Activated CD8-positive, alpha-beta T cell treated with anti-CD3 and anti-CD28 coated beads, Interleukin-2, amount 10 ng/mL, durations not matched to agents 7 days and 5 days (primary cell): ENCODE measurements at places on chromosomes 5 and 9. TPM values are rescaled to one million over a fixed set of nuclear protein-coding genes. Genes with fewer than 3 reads are reported as not detected.

CACNA1B gene
- not detected for total RNA-seq

GKAP1 gene
- 1.8 TPM for total RNA-seq

ANKRD31 gene
- 0.23 TPM for total RNA-seq

NR6A1 gene
- total RNA-seq: 0.26 TPM

TMC1 gene
- not detected for total RNA-seq

FAM221B gene
- not detected for total RNA-seq

ABLIM3 gene
- not detected for total RNA-seq

RPS23 gene
- total RNA-seq: 1,914 TPM

ZBTB26 gene
- 6.6 TPM for total RNA-seq

PCDHA10 gene
- not detected for total RNA-seq

DNA sequence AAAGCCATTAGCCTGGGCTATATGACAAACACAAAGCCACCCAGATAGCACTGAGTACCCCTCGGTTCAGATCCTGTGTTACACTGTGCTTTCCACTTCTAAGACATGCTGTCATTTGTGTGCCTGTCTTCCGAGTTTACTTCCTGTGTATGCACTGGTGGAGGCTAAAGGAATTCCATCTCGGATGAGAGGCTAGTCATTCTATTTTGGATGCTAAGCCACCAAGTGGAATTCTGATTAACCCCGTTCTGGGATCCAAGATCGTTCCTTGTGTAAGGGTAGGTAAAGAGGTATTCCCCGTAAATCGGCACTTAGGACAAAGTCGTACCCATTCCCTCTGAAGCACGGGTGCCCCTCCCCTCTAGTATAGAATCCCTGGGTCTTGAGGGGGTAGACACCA is 8.7 kb downstream of the PROP1 start:
- no peak overlapping the region for H3K27ac ChIP-seq
- H3K4me3 ChIP-seq: no peak overlapping the region
- H3K4me1 ChIP-seq: peaks cover 8% of the 10 kb centered on the region
- no peak for DNase-seq

GRCh38 chr5:76114179-76114851 is 31.1 kb downstream of the SV2C start:
- H3K4me1 ChIP-seq: peaks cover 2% of the 10 kb centered on the region
- H3K27me3 ChIP-seq: peaks cover 20% of the 10 kb centered on the region
- no peak overlapping the region for H3K4me3 ChIP-seq
- no peak for DNase-seq
- H3K36me3 ChIP-seq: no peaks in the 10 kb centered on the region

- DNase-seq: peak; percentile 46
- peak overlapping the region; percentile 6 for H3K27ac ChIP-seq
- no peak overlapping the region for H3K4me3 ChIP-seq
- H3K27me3 ChIP-seq: no peaks in the 10 kb centered on the region
- peaks cover 12% of the 10 kb centered on the region for H3K4me1 ChIP-seq
Measured at GRCh38 chr9:94250456-94250855, 8.6 kb upstream of the ZNF169 start.

- no peak overlapping the region for H3K4me3 ChIP-seq
- no peak for DNase-seq
- no peak overlapping the region for H3K27ac ChIP-seq
- H3K27me3 ChIP-seq: peaks cover 3% of the 10 kb centered on the region
Measured at GRCh38 chr5:133453831-133454230, 158.5 kb downstream of the FSTL4 start.

DNA sequence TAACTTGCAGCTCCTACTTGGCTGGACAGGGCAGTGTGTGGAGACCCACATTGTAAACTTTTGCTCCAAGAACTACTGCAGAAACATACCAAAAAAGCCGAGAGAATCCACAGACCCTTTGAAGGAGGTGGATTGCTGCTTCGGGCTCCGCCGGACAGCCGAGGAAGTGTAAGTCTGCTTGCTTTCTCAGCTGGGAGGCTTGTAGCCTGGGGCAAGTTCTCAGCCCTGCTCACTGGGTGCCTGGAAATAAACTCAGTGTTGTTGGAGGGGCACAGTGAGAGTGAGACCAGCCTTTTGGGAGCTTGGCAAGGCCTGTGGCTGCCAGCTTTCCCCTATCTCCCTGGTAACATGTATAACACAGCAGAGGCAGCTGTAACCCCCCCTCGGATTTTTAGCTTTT is 215.6 kb downstream of the SYK start:
- DNase-seq: no peak
- H3K36me3 ChIP-seq: peaks cover 8% of the 10 kb centered on the region

DNA sequence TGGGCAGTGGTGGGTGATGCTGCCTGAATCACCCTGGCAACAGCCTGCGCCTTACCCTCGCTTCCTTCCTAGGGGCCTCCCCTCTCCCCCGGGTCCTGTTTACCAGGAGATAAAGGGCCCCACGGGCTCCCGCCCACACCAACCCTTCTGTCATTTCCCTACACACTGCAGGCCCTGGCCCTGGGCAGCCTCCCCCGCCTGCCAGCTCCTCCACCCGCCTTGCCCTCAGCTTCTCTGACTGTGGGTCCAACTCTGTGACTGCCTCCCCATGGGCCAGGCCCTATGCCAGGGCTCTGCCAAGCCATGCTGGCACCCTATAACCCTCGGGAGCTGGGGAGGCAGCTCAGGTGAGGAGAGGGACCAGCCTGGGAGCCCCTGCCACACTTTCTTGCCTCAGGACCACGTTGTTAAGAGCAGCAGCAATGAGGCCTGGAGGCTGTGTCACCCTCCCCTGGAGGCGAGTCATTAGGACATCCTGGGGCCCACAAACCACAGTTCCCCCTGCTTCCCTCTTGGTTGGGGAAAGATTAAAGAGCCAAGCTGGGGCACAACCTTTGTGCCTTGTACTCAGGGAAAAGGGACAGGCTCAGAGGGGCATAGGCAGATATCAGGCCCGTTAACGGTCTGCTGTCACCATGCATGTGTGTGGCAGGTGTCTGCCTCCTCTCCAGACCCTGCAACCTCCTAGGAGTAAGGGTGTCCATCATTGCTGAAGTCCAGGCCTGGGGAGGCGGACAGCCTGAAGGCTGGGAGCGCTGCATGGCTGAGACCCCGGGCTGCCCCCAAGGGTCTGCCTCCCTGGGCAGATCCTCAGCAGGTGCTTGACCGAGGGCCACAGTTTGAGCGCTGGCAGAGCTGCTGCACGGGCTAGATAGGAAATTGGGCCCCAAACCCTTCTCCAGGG is 2.8 kb downstream of the MGAT4B start:
- peak overlapping the region; percentile 87 for H3K27ac ChIP-seq
- peak overlapping the region; percentile 85 for H3K4me3 ChIP-seq
- H3K4me1 ChIP-seq: peaks cover 29% of the 10 kb centered on the region
- no peaks in the 10 kb centered on the region for H3K27me3 ChIP-seq
- DNase-seq: peak; percentile 48

DNA sequence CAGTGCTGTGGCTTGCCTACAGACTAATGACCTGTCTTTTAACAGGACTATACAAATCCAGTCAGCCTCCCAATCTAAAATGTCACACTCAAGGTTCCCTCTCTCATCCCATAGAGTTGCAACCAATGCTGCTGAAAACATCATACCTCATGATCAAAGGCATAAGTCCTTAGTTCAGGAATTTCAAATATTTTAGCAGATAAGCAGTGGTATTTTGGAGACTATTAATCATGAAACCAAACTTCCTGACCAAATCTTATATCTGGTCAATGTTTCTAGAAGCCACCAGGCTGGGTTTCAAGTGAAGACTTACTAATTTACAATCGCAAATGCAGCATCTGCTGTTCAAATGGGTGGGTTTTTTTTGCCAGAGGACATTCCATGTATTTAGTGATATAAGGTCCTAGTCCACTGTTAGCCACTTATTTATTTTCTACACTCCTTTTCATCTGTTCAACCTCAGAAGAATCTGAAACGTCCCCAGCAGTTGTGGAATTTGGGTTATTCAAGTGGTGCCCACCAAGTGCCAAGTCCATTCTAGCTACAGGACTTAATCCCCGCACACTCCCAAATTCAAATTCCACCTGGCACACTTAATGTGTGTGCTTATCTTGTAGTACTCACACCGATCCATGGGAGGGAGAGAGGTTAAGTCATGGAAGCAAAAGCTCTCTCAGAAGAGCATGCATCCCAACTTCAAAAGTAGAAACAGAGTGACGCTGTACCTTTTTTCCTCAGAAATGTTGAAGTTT is 5.8 kb downstream of the TAS2R1 start:
- no peak overlapping the region for H3K27ac ChIP-seq
- no peak for DNase-seq
- H3K4me3 ChIP-seq: no peak overlapping the region

- H3K27ac ChIP-seq: no peak overlapping the region
- peaks cover 3% of the 10 kb centered on the region for H3K27me3 ChIP-seq
- H3K4me3 ChIP-seq: no peak overlapping the region
- DNase-seq: no peak
- H3K36me3 ChIP-seq: no peaks in the 10 kb centered on the region
Measured at GRCh38 chr5:128773378-128773777, 191.9 kb upstream of the SLC27A6 start.

DNA sequence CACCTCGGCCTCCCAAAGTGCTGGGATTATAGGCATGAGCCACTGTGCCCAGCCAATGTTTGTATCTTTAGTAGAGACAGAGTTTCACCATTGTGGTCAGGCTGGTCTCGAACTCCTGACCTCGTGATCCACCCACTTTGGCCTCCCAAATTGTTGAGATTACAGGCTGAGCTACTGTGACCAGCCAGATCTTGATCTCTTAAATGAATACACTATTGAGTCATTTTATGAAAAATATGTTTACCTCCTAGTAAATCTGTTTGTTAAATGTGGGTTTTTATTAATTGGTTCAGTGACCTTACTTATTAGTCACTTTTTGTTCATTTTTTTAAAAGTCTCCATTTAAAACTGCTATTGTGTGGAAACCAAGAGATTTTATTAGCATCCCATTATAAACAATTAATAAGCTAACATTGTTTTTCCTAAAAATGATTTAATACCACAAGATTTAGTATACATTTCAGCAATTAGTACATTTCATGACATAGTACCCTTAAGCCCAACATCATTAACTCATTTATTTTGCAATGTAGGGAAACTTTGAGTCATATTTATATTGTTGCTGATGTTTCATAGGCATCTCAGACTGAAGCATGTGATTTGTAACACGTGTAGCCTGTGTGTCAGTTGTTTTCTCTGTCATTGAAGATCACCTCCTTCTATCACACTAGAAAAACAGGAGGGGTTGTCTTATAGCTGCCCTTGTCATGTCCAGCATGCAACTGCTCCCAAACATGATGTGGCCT is 261.2 kb downstream of the TAF11L14 start:
- H3K36me3 ChIP-seq: no peaks in the 10 kb centered on the region
- no peak for DNase-seq
- H3K27ac ChIP-seq: no peak overlapping the region

GRCh38 chr5:91162534-91163381 is 220.4 kb downstream of the ARRDC3 start:
- H3K27me3 ChIP-seq: no peaks in the 10 kb centered on the region
- DNase-seq: peak; percentile 79
- peak overlapping the region; percentile 78 for H3K27ac ChIP-seq
